ENCODE measurements at places on chromosomes 7 and 10. TPM values are rescaled to one million over a fixed set of nuclear protein-coding genes. Genes with fewer than 3 reads are reported as not detected.

GRCh38 chr10:16674147-16674703 is 143.0 kb downstream of the RSU1 start:
- no peak for DNase-seq
- H3K36me3 ChIP-seq = no peaks in the 10 kb centered on the region
- no peak overlapping the region for H3K4me3 ChIP-seq
- H3K27ac ChIP-seq = no peak overlapping the region

Gene AASS
- total RNA-seq = 42.4 TPM

- no peaks in the 10 kb centered on the region for H3K4me1 ChIP-seq
- no peaks in the 10 kb centered on the region for H3K27me3 ChIP-seq
- no peaks in the 10 kb centered on the region for H3K36me3 ChIP-seq
- DNase-seq = no peak
- H3K27ac ChIP-seq = no peak overlapping the region
Observed at GRCh38 chr7:43456200-43456599, 126.7 kb upstream of the STK17A start.

Gene TMEM213
- total RNA-seq = not detected

- no peaks in the 10 kb centered on the region for H3K27me3 ChIP-seq
- no peak for DNase-seq
- H3K36me3 ChIP-seq = no peaks in the 10 kb centered on the region
- H3K4me1 ChIP-seq = no peaks in the 10 kb centered on the region
Observed at GRCh38 chr10:94631077-94631875, 52.3 kb upstream of the CYP2C18 start.

Gene ANKRD7
- total RNA-seq = not detected

- H3K4me3 ChIP-seq = no peak overlapping the region
- no peaks in the 10 kb centered on the region for H3K36me3 ChIP-seq
- no peak for DNase-seq
- no peak overlapping the region for H3K27ac ChIP-seq
- H3K27me3 ChIP-seq = no peaks in the 10 kb centered on the region
Observed at GRCh38 chr7:325811-326210, 35.8 kb downstream of the FOXL3 start.

DNA sequence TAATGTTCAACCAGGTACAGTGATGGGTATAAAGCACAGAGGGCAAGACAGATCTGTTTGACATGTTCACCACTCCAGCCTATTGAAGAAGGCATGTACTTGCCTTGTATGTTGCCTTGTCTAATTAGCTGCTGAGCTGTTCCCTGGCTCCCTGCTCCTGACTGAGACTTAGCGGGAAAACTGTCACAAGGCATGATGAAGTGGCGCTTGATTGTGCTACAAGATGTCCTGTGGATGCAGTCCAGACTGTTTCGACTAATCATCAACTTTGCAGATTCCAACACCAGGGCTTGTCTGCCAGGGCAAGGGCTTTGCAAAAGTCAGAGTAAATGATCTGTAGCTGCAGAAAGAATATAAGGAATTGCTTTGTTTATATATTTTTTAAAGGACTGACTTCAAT is 136.2 kb upstream of the NRBF2 start:
- no peaks in the 10 kb centered on the region for H3K4me1 ChIP-seq
- no peaks in the 10 kb centered on the region for H3K27me3 ChIP-seq
- DNase-seq = no peak
- H3K36me3 ChIP-seq = no peaks in the 10 kb centered on the region

GRCh38 chr7:43495572-43495971 is 87.3 kb upstream of the STK17A start:
- no peaks in the 10 kb centered on the region for H3K36me3 ChIP-seq
- no peak overlapping the region for H3K27ac ChIP-seq
- no peak for DNase-seq
- no peaks in the 10 kb centered on the region for H3K4me1 ChIP-seq
- no peak overlapping the region for H3K4me3 ChIP-seq

GRCh38 chr7:11317766-11318165 is 344.1 kb downstream of the PHF14 start:
- no peaks in the 10 kb centered on the region for H3K4me1 ChIP-seq
- H3K36me3 ChIP-seq = no peaks in the 10 kb centered on the region
- no peak overlapping the region for H3K4me3 ChIP-seq

DNA sequence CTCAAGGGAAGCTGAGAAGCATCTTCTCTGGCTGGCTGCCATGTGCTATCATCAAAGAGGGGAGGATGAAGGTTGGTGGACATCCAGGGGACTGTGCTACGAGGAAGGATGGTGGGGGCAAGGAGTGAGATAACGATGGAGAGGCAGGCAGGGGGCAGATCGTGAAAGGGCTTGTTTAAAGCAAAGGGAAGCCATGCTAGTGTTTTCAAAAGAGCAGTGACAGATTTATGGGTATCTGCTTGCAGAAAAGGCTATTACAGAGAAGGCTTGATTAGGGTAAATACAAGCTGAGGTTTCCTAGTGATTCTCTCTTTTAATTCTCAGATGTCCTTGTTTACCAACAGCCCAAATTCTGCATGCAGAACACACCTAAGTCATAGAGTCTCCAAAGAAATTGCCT is 88.9 kb upstream of the MKX start:
- H3K4me1 ChIP-seq = no peaks in the 10 kb centered on the region
- DNase-seq = no peak
- no peak overlapping the region for H3K27ac ChIP-seq
- no peaks in the 10 kb centered on the region for H3K36me3 ChIP-seq

Gene ELN
- 556 TPM for total RNA-seq

Gene GPR146
- 17.4 TPM for total RNA-seq

DNA sequence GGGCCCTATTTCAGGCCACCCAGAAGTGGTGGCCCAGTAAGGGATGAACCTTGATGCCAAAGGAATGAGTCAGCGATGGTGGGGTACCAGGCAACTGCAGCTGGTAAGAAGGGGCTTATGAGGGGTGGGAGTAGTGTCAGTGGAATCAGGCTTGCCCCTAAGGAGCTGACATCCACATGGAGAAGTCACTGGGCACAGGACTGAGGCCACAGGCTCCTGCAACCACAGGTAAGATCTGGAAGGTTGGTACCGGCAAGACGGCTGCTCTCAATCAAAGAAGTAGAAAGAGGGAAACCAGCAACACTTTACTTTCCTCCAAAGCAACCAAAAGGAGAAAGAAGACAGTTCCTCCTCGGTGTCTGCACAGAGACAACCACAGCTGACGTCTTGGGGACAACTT is 2.5 kb downstream of the GCK start:
- H3K27me3 ChIP-seq = no peaks in the 10 kb centered on the region
- H3K4me1 ChIP-seq = no peaks in the 10 kb centered on the region
- no peak overlapping the region for H3K27ac ChIP-seq
- no peaks in the 10 kb centered on the region for H3K36me3 ChIP-seq

Gene LIPK
- not detected for total RNA-seq

GRCh38 chr7:116524609-116525297 is at the start of gene CAV1:
Gene CAV1 (plus strand): TSS chr7:116525036. CDS start chr7:116525063, 27 bp downstream.
- peak; percentile 88 for DNase-seq
- H3K4me1 ChIP-seq = no peaks in the 10 kb centered on the region
- H3K27ac ChIP-seq = peak within 1 kb of the TSS; percentile 88
- H3K36me3 ChIP-seq = no peaks in the 10 kb centered on the region

GRCh38 chr7:142908921-142909890 is 23.7 kb upstream of the TRPV6 start:
- H3K36me3 ChIP-seq = no peaks in the 10 kb centered on the region
- no peak for DNase-seq
- H3K27me3 ChIP-seq = no peaks in the 10 kb centered on the region
- H3K27ac ChIP-seq = no peak overlapping the region
- H3K4me1 ChIP-seq = no peaks in the 10 kb centered on the region
- H3K4me3 ChIP-seq = no peak overlapping the region

DNA sequence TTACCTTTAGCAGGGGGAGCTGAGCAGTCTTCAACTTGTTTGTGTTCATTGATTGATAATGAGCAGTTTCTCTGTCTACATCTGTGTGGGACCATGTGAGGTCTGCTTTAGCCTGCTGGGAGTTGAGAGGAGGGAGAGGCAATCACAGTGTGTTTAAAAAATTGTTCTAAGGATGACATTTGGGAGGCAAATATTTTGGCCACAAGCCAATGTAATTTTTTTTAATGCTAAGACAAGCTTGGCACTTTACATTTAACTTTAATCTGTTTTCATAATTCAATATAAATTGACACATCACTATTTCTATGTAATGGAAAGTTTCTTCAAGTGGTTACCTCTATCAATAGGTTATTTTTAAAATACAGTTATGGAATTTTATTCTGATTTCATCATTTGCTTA is 55.9 kb upstream of the SEMA3A start:
- H3K27ac ChIP-seq = no peak overlapping the region
- H3K36me3 ChIP-seq = no peaks in the 10 kb centered on the region
- H3K27me3 ChIP-seq = no peaks in the 10 kb centered on the region
- no peaks in the 10 kb centered on the region for H3K4me1 ChIP-seq
- H3K4me3 ChIP-seq = no peak overlapping the region

DNA sequence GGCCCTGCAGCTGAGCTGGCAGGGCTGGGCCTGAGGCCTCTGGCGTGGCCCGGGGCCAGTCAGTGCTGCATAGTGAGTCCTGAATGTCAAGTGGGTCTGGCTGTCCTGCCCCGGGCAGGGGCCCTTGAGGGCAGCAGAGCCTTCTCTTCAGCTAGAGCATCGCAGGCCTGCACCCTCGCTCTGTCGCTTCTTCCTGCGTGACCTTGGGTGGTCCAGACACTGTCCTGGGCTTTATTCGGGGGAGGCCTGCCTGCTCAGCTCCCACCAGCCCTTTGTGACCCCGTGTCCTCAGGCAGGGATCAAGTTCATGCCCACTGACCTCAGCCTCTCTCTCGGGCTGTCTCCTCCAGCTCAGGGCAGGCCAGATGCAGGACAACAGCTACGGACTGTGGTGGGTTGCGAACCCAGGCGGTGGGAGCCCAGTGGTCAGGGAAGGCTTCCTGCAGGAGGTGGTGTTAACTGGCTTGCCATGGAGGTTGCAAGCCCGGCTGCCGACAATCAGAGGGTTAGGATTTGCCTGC is 3.4 kb downstream of the TTYH3 start:
- H3K4me3 ChIP-seq = no peak overlapping the region
- no peaks in the 10 kb centered on the region for H3K27me3 ChIP-seq
- DNase-seq = no peak
- H3K4me1 ChIP-seq = no peaks in the 10 kb centered on the region
- H3K27ac ChIP-seq = no peak overlapping the region

Gene SNCG
- 123 TPM for total RNA-seq

DNA sequence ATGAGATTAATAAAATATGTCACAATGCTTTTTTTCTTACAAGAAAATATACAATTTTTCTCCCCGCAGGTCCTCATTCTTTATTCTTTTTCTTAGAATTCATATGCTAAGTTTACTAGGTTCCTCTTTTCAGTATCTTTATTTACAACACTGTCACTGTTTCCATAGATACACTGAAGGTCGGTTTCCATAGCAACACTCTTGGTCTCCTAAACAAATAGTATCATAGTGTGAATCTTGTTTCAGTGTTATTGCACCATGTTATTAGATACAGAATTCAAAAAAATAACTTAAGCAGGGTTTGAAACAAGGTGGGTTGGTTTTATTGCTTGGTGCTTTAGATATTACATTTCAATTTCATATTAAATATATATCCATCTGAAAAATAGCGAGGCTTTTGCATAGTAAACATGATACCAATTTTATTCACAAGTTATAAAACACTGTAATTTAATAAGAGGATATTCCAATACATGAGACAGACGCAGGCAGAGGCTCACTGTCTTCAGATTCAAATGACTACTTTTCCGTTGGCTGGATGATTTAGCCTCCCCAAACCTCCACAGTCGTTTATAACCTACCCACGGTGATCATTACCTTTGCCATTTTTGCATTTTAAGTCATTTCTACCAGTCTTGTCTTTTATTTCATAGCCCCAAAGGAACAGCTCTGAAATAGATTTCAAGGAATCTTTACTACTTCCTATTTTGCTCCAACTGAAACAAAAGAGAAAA is 88.9 kb upstream of the KLF6 start:
- no peak overlapping the region for H3K27ac ChIP-seq
- DNase-seq = no peak
- H3K27me3 ChIP-seq = no peaks in the 10 kb centered on the region
- no peaks in the 10 kb centered on the region for H3K36me3 ChIP-seq
- H3K4me1 ChIP-seq = peaks cover 3% of the 10 kb centered on the region

Gene MYL10
- total RNA-seq = not detected
